Lower lobe of right lung (tissue), 2 donors: ENCODE measurements at places on chromosomes 1 and 21. TPM values are rescaled to one million over a fixed set of nuclear protein-coding genes. Genes with fewer than 3 reads are reported as not detected.

The CBS gene
- total RNA-seq, result 82.3 TPM

The RAP1GAP gene
- 33.7 TPM for total RNA-seq

The SLC50A1 gene
- 42.6 TPM for total RNA-seq

The UBE2U gene
- total RNA-seq, result not detected

The VHLL gene
- not detected for total RNA-seq

The CYP4Z1 gene
- 1.4 TPM for total RNA-seq

The LDLRAD2 gene
- 0.32 TPM for total RNA-seq

The MCOLN2 gene
- 5.1 TPM for total RNA-seq

The APOBEC4 gene
- total RNA-seq, result 3.0 TPM

The OR14A16 gene
- total RNA-seq, result not detected

The TCHHL1 gene
- total RNA-seq, result not detected

The BARHL2 gene
- total RNA-seq, result not detected

The RSPO1 gene
- total RNA-seq, result 4.3 TPM

The EDN2 gene
- total RNA-seq, result 2.1 TPM

The DNM3 gene
- total RNA-seq, result 12.4 TPM
